ENCODE measurements at places on chromosomes 16 and 17. TPM values are rescaled to one million over a fixed set of nuclear protein-coding genes. Genes with fewer than 3 reads are reported as not detected.

KIF2B gene
- not detected for total RNA-seq

CDH3 gene
- total RNA-seq, result 28.3 TPM

MCRIP2 gene
- total RNA-seq, result 28.1 TPM

TPSG1 gene
- total RNA-seq, result not detected

DNAI2 gene
- 0.69 TPM for total RNA-seq

MYO1C gene
- total RNA-seq, result 38.4 TPM

KDM6B gene
- total RNA-seq, result 11.2 TPM

RPGRIP1L gene
- 20.4 TPM for total RNA-seq

CLEC18C gene
- total RNA-seq, result 0.20 TPM

DPEP2NB gene
- total RNA-seq, result not detected

CA5A gene
- 0.55 TPM for total RNA-seq

CCDC40 gene
- total RNA-seq, result 6.9 TPM

CDH16 gene
- total RNA-seq, result not detected

SCGB1C2 gene
- not detected for total RNA-seq

OR2C1 gene
- total RNA-seq, result 0.55 TPM

TVP23C gene
- total RNA-seq, result 30.7 TPM

INCA1 gene
- total RNA-seq, result 0.50 TPM

OTOP3 gene
- not detected for total RNA-seq

STX1B gene
- total RNA-seq, result 16.0 TPM
